ENCODE measurements at places on chromosomes 2 and 18.
A peak's percentile ranks its signal among the peaks of the same experiment; 100 is the strongest.

DNA sequence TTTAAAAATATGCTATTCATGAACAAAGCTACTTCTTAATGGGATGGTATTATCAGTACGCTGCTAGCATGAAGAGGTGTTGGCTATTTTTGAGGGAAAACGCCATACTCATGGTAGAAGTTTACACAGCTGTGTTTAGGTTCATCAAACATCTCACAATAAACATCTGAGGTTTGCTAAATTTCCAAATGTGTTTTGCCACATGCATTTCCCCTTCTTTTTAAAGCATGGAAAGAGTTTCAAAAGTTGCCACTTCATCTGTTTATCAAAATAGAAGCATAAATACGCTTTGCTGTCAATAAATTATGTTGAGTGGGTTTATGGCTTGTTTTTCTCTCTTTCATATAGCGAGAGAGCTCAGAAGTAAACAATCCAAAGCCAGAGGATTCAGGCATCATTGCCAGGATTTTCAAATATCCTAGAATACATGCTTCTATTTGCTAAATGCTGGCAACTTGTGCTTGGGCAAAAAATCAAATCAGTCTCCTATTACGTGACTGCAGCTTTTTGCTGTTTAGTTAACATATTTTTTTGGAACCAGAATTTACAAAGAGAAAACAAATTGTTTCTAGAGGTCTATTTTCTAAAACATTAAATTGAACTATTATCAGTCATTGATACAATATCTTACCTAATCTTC is 1919.9 kb upstream of the LRRTM1 start:
- DNase-seq = no peak

DNA sequence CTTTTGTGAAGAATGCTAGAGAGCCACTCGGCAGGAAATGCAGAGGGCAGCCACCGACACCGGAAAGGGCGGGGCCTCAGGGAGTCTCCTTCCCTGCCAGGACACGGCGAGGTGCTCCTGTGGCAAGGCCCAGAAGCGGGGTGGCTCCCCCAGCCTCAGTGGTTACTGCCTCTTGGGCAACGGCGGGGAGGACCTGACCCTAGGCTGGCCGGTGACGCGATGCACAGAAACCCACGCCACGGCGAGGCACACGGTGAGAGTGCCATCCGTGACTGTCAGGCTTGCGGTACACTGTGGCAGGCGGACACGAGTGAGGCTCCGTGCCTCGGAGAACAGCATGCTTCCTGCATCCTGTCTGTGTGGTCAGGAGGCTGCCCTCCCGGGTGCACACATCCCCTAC is 47.8 kb downstream of the ZAP70 start:
- no peak for DNase-seq

DNA sequence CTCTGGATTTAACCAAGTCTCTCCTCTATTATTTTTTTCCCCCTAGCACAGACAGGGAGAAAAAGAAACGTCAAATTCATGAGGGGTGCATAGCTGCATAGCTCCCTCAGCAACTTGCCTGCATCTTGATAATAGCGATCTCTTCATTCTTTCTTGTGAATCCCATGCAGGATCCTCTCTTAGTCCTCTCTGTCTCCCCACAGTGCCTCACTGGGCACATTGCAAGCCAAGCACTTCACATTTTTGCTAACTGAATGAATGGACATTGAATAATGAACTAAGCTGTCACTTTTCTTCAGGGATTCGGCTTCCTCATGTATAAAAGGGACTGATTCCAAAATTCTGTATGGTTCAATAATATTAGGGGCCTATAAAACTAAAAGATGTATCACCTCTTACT is 2.9 kb upstream of the EPB41L3 start:
- DNase-seq = peak; percentile 6

DNA sequence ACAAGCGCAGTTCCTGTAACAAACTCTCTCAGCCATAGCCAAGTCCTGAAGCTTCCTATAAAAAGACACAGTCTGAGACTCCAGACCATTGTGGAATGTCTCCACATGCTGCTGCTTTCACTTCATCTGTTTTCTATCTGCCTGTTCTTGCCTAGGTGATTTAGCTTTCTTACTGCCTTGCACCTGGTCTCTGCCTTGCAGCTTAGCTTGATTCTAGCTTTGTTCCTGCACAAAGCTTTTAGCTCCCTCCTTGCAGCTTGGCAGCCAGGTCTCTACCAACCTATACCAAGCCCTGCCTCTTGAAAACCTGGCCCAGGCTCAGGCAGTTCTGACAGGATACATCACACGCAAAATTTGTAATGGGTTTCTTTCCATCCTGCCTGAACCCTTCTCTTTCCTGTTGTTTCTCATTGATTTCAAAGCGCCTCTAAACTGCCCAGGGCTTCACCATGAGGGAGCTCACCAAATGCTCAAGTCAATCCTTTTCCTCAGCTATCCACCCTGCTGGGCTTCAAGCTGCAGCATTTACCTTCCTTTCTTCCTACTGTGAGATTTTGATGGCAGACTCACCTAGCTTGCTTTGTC is 941.3 kb upstream of the NXPH2 start:
- DNase-seq = peak; percentile 78

All from foreskin keratinocyte (primary cell).